ENCODE measurements at places on chromosomes 12 and 14.

DNA sequence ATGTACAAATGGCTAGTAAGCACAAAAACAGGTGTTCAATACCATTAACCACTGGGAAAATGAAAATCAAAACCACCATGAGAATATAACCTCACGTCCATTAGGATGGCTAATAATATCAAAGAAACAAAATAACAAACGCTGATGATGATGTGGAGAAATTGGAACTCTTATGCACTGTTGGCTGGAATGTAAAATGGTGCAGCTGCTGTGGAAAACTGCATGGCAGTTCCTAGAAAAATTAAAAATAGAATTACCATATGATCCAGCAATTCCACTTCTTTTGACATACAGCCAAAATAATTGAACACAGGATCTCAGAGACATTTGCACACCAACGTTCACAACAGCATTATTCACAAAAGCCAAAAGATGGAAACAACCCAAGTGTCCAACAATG, 51.5 kb downstream of the TMPRSS12 start:
- no peak for DNase-seq

- no peak for DNase-seq
These were observed 33.0 kb downstream of the MTHFD1 start for GRCh38 chr14:64421166-64421565.

DNA sequence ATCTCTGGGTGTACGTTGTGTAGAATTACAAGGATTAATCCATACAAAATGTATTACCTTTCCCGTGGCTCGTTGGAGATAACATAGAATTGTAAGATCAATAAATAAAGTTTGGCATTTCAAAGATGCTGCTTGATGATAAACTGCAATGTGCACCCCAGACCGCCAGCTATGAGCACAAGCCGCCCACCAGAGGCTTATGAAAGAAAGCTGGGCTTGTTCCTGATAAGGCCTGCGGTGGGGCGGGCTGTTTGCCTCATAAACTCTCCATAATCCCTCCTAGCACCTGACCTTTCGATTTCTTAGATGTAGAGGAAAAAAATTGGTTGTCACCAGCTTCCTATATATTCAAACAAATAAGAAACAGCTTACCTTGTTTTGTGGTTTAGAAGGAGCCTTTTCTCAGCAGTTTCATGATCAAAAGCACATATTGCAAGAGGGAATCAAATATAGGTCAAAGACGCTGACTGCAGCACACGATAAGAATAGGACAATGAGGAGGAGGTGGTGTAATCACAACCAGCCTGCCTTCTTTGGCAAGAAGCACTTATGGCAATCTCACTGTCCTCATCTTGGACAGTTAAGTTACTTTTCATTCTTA, 293.6 kb downstream of the RMST start:
- no peak for DNase-seq

- DNase-seq = no peak
These were observed 66.2 kb downstream of the CRADD start for GRCh38 chr12:93743229-93743998.

DNA sequence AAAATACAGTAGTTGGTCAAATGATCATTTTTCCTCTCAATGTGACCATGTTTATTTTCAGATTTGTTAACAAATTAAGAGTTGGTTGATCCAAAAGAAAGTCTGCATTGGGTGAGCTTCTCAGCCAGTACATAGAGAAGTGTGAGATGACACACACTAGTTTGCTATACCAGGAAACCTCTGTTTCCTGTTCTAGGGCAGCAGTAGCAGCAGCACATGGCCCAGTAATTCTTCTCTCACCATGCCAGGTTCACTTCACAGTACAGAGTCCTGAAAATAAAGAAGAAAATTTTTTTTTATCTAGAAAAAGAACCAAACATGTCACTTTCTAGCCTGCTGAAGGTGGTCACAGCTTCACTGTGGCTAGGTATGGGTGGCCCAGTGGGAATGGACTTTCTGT, 250.2 kb upstream of the OR4E1 start:
- peak; percentile 54 for DNase-seq

DNA sequence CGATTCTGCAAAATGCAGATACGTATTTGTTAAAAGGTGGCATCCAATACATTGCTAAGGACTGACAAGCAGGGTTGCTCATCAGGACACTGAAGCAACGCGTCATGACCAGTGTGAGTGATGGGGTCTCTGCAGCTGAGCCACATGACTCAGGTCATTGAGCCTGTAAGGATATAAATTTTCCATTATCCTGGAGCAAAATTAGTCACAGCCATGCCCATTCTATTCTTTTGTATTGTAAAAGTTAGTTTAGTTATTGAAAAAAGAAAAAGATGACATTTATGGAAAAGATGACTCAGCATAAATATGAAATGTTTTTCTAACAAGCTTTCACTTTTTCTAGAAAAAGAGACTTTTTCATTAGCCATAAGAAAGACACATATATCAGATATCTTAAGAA, 268.0 kb upstream of the TMEM132C start:
- no peak for DNase-seq

GRCh38 chr12:128450810-128451209, 183.8 kb downstream of the TMEM132C start:
- no peak for DNase-seq

GRCh38 chr14:76830556-76830955, 4.3 kb downstream of the LRRC74A start:
- no peak for DNase-seq

- peak; percentile 87 for DNase-seq
These were observed 30.6 kb upstream of the RPLP0 start for GRCh38 chr12:120231316-120232011.

DNA sequence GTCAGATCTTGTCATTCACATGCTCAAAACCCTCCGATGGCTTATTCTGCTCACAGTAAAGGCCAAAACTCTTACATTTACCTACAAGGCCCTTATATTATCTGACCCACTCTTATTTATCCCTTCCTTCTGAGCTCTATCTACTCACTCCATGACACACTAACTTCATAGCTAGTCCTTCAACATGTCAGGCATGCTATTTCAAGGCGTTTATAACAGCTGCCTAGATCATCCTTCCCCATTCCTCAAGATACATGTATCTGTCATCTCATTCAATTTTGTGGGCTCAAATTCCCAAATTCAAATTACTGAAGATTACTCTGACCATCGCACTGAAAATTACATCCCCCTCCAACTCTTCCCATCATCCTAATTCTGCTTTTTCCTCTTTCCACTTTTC, 6.9 kb downstream of the MIS18BP1 start:
- DNase-seq = no peak

DNA sequence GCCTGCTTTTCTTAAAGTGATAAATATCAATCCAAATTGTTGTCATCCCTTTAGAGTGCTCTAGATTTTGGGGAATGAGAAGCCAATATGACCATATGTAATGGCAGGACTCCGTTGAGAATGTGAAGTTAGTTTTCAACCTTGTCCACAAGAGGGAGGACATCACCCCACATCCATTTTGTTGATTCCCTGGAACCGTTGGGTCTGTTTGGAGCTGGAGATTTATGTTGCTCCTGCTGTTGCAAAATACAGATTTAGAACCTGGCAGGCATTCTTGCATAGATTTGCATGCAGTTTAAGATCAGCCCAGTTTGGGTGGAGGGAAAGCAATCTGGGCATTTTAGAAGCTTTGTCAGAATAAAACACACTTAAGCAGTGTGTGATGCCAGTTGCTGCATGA, 620.1 kb downstream of the NRXN3 start:
- DNase-seq = no peak

- DNase-seq = no peak
These were observed 75.6 kb upstream of the SLC24A4 start for GRCh38 chr14:92247341-92247740.

GRCh38 chr12:15322164-15323061, at the start of gene PTPRO:
TSS of gene PTPRO (plus strand) at chr12:15322508.
- no peak for DNase-seq

GRCh38 chr14:95095996-95096395, 61.3 kb downstream of the DICER1 start:
- no peak for DNase-seq

DNA sequence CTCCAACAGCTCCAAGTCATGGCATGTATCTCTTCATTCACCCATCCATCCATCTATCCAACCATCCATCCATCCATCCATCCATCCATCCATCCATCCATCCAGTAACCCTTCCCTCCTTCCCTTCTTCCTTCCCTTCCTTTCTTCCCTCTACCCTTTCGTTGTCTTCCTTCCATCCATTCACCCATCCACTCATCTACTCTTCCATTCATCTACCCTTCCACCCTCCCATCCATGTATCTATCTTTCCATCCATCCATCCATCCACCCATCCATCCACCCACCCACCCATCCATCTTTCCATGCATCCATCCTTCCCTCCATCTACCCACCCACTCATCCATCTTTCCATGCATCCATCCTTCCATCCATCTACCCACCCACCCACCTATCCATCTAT, 53.2 kb upstream of the FBXO21 start:
- DNase-seq = no peak

DNA sequence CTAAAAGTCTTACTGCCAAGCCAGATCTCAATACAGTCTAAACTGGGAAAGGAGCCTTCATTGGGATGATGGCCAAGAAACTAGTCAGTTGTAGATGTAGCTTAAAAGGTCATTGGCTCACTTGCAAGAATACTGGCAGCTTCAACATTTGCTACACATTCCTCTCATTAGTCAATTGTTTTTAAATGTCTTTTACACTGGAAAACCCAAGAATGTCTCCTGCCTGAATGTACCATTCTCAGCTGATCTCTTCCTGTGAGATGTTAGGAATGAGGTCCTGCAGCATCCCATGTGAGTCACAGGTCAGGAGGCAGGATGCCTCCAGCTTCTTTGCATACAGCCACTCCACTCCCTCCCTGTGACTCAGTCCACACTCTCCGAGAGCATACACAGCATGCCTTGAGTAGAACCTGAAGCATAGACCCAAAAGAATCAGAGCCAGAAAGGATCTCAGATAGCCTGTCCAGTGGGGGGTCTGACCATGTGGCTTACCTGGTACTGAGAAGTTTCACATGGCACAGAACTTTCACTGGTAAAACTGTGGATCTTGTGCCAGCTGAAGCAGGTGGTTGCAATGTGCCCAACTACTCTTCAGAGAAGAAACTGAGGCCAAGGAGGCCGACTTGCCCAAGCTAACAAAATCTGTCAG, 56.0 kb upstream of the HECTD1 start:
- no peak for DNase-seq
